ENCODE measurements at places on chromosomes 12 and 14. TPM values are rescaled to one million over a fixed set of nuclear protein-coding genes. Genes with fewer than 3 reads are reported as not detected.

DNA sequence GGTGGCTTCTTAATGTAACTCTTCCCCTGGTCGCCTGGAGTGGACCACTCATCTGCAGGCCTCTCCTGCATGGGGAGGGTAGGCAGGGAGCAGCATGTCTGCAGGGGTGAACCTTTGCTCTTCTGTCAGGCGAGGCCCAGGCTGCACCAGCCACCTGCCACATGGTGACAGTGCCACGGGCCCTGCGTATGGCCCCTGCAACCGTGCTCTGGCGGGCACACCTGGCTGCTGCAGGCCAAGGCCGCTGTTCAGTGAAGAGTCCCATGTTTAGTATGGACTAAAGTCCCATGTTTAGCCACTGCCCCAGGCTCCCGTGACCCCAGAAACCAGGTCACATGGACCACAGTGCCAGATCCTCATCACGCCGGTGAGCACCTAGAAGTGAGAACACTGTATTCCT is 187.0 kb downstream of the ADGRD1 start:
- DNase-seq: no peak

GRCh38 chr12:94230357-94230905 is 82.1 kb downstream of the PLXNC1 start:
- no peak for DNase-seq

KRT78 gene
- total RNA-seq: not detected

DNA sequence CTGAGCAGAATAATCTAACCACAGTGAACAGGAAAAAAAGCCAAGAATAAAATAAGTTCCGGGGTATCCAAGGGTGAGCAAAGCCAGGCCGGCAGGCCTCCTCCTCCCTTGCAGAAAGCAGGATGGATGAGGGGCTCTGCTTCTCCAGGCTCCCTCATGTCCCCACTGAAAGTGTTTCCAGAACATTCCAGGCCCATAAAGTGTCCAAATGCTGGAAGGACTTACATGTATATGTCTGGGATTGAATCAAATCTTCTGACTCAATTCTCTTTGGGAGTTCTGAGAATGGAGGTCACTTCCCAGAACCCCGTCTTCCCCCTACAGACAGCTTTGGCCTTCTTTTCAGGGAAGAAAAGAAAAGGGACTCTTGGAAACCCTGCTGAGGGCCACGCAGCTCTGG is 25.0 kb upstream of the BDKRB1 start:
- DNase-seq: no peak

GRCh38 chr14:68362846-68363245 is 430.0 kb downstream of the ZFP36L1 start:
- no peak for DNase-seq

DNA sequence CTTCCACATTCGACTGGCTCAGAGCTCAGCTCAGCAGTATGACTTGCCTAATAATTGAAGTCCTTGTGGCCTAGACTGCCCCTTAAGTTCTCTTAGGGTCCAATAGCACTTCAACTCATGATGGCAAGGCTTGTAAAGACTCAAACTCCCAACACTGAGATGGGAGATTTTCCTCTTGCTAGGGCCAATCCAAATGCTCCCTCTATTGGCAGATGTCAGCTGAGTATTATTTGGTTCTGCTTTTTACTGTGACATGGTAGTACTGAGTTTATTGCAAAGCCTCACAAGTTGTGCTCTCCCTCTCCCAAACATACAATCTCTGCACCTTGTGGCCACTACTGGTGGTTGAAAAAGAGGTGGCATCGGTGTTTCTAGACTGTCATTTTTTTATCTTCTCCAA is 164.2 kb downstream of the ALG10 start:
- no peak for DNase-seq

RNASE7 gene
- not detected for total RNA-seq

AKAP3 gene
- total RNA-seq: 3.0 TPM

HOMEZ gene
- total RNA-seq: 6.5 TPM

DNA sequence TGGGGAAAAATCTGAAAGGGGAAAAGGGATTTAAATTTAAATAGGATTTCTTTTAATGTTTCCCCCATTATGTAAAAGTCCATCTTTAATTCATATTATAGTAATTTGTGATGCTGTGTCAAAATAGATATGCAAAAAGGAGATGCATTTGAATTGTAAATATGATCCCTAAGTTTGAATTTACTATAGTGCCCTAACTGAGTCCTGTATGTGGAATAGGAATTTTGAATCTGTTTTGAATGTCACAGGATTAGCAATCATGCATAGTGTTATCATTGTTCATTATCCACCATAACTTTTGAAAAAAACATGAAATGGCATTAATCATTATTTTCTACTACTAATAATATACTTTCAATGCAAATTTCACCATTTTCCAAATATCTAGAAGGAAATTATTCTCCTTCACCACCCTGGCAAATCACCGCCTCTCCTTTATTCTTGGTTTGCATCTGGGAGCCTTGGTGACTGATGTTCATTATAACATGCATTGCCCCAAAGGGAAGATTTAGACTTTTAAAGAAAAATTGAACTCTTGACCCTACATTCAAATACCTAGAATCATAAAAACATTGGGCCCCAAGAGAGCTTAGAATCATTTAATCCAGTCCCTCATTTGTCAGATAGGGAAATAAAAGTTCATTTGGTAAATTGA is 341.5 kb upstream of the TMPO start:
- no peak for DNase-seq

GPRC5D gene
- total RNA-seq: not detected

RBP5 gene
- 0.46 TPM for total RNA-seq

DNA sequence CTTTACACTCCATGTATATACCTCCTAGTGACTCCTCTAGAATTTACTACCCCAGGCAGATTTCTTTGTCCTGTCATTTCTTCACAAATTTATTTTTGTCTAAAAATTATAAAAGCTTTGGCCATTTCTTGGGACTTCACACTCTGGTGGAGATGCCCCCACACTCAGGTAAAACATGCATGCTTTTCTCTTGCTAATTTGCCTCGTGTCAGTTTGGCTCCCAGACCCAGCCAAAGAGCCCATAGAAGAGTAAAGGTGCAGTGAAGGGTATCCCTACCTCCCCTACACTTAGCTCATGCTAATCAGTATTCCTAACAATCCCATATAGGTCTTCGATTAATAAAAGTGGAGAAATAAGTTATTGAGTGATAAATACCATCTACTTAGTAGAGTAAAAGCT is 256.5 kb upstream of the KRR1 start:
- no peak for DNase-seq

GRCh38 chr14:94539181-94539580 is 22.1 kb upstream of the SERPINA4 start:
- DNase-seq: no peak

PARPBP gene
- 0.24 TPM for total RNA-seq

GRCh38 chr12:109734219-109735000 is 20.8 kb downstream of the FAM222A start:
- peak; percentile 34 for DNase-seq

GRCh38 chr12:89497005-89497404 is 27.6 kb downstream of the GALNT4 start:
- no peak for DNase-seq

ATG2B gene
- total RNA-seq: 10.9 TPM

- DNase-seq: no peak
Observed at GRCh38 chr12:112988224-112988623, 9.9 kb downstream of the OAS2 start.

HIF1A gene
- 47.1 TPM for total RNA-seq

DNA sequence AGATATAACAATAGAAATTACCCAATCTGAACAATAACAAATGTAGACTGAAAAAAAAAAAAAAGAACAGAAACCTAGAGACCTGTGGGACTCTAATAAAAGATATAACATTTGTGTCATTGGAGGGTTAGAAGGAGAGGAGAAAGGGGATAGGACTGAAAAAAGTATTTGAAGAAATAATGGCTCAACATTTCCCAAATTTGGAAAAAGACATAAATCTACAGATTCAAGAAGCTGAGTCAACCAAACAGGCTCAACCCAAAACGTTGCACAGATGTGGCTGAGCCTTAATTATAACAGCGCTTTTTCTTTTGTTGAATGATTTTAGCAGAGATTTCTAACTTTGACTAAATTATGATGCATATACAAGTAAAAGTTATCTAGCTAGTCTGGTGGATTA is 131.3 kb downstream of the TMTC3 start:
- DNase-seq: no peak

All from Right ventricle myocardium superior (tissue), 1 donor.